ENCODE measurements at places on chromosomes 1 and 21.

- DNase-seq: no peak
Observed at GRCh38 chr1:211640301-211640630, 35.2 kb downstream of the NEK2 start.

GRCh38 chr1:164311377-164311776 is 247.6 kb upstream of the PBX1 start:
- no peak for DNase-seq

GRCh38 chr1:188499690-188500089 is 1670.9 kb downstream of the PLA2G4A start:
- no peak for DNase-seq

GRCh38 chr21:39384674-39385298 is 35.9 kb upstream of the HMGN1 start:
- no peak for DNase-seq

DNA sequence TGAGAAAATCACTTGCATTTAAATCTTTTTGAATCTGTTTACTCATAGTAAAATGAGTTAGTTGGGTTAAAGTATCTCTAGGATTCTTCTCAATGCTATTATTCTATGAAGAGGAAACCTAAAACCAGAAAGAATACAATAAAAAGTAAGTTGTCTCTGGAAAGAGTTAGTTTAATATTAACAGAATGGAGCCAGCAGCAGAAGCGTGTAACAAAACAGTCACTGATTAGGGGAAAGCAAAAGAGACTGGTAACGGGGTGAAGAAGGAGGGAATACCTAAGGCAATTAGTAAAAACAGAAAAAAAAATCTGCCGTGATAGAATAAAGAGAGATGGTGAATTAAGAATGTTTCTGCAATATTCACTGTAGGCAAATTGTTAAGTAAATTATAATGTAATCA is 60.0 kb downstream of the NRDC start:
- no peak for DNase-seq

- no peak for DNase-seq
Observed at GRCh38 chr1:207407655-207408260, 46.4 kb upstream of the CR2 start.

DNA sequence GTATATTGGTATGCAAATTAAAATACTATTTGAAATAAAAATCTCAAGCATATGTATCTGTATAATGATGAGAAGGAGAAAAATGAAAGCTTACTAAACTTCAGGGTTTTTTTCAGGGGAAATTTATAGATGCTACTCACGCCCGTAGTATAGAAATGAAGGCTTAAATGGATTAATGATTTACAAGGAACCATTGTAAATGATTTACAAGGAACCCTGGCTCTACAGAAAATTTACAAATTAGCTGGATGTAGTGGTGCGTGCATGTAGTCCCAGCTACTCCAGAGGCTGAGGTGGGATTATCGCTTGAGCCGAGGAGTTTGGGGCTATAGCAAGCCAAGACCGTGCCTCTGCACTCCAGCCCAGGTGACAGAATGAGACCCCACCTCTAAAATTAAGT is 150.5 kb downstream of the PCBP3 start:
- DNase-seq: no peak

GRCh38 chr1:108962681-108963051 is 618 bp downstream of the CLCC1 start:
- peak; percentile 31 for DNase-seq

DNA sequence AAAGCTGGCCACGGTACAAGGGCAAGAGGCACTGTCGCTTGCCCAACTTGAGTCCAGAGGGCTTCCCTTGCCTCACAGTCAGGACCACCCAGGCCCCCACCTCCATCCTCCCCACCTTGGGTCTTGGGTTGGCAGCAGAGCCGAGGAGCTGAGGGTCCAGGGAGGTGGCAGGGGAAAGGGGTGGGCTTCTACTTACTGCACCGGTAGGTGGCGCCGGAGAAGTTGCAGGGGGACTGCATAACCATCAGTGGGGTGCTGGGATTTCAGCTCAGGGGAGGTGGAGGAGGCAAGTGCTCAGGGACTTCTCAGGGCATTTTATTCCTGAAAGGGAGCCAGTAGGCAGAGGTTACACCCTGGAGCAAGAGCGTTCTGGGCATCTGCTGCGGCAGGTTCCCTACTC is 44.0 kb downstream of the TRIM62 start:
- peak; percentile 30 for DNase-seq

DNA sequence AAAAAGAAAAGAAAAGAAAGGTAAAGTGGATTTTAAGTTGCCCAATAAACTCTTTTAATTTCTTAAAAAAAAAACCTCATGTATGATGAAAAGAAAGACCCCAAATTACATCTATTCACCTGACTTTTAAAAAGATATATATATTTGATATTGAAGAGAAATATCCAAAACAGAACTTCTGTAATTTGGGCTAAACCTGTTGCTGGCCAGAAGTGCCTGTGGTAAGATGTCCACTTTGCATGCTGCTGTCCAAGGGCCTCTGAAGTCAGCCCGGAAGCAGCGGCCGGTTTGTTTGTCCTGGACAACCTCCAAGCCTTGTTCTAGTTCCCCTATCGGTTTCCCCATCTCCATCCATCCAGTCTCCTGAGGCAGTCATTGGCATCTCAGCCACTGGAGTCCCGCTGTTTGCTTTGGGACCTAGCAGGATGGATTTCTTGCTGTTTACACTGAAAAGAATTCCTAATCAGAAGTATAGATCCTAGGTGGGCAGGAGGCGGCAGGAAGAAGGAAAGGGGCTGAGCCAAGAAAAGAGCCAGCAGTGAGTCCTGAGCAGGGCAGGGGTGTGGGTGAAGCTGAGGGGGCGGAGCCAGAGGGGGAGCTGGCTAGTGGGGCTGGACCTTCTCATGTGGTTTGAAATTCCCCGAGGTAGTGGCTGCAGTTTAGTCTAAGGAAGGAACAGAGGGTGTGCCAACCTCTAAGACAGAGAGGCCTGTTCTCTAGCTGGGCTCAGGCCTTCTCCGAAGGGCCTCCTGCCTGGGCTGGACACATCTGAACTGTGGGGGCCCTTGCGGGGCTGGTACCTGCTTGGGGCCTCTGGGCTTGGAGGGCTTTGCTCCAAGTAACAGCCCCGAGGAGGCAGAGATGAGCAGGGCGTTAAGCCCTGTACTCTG is 3.3 kb downstream of the NCMAP start:
- no peak for DNase-seq

GRCh38 chr1:233277637-233278606 is 17.6 kb downstream of the PCNX2 start:
- DNase-seq: no peak

DNA sequence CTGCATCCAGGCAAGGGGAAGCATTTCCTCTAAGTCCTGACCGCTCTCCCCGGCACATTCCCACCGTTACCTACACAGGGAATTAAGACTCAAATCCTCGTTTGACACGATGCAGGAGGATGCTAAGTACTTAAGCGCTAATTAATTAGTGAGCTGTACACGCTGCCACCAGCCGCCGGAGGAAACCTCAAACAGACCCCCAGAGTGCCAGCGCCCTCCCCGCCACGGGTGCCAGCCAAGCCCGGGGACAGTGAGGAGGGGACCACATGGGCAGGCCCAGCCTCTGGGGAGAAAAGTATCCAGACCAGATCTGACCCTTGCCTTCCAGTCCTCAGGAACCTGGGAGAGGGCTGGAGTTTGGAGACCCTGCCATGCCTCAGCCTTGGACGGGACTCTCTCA is 17.4 kb upstream of the CASZ1 start:
- no peak for DNase-seq

DNA sequence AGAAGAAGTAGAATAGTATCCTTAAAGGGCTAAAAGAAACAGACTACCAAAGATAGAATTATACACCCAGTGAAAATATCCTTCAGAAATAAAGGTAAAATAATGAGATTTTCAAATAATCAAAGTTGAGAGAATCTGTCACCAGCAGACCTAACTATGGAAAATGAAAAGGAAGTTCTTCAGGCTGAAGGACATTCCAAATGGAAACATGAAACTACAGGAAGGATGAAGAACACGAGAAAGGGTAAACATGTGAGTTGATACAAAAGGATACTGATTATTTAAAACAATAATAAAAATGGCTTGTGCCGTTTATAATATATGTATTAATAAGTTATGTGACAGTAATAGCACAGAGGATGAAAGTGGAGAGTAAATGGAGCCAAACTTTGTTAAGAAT is 57.1 kb upstream of the SLFNL1 start:
- DNase-seq: no peak

GRCh38 chr1:15323351-15323988 is 76.4 kb downstream of the FHAD1 start:
- peak; percentile 76 for DNase-seq

GRCh38 chr21:45158491-45159423 is 84.4 kb downstream of the ADARB1 start:
- DNase-seq: no peak

GRCh38 chr1:243507001-243507671 is 251.3 kb downstream of the SDCCAG8 start:
- no peak for DNase-seq

GRCh38 chr1:182662121-182662890 is 22.1 kb downstream of the RGS8 start:
- no peak for DNase-seq

- DNase-seq: no peak
Observed at GRCh38 chr1:8011016-8011415, 15.1 kb downstream of the ERRFI1 start.

- no peak for DNase-seq
Observed at GRCh38 chr1:112247961-112248360, 148.1 kb upstream of the CTTNBP2NL start.

GRCh38 chr21:31875496-31876015 is 2.7 kb downstream of the HUNK start:
- DNase-seq: no peak

GRCh38 chr21:37866027-37866426 is 50.2 kb downstream of the KCNJ6 start:
- peak; percentile 4 for DNase-seq

GRCh38 chr1:233982827-233983518 is 78.5 kb downstream of the SLC35F3 start:
- DNase-seq: no peak

DNA sequence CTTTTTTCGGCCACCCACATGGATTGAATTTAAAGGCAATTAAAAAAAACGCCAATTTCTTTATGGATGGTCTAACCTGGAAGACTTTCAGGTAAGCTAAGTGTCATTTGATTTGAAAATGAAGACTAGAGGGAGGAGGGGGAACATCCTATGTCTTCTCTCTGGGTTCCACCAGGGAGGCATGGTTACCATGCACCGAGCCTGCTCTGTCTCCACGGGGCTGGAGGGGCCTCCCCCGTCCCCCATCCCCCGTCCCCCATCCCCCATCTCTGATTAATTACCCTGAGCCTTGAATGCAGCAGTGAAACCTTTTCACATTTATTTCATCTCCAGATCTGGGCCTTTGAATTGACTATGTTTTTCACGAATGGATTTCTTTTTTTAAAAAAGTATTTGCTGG is 135.1 kb downstream of the TLR5 start:
- DNase-seq: no peak

- no peak for DNase-seq
Observed at GRCh38 chr1:60571811-60572210, 498.2 kb upstream of the C1orf87 start.

GRCh38 chr1:1081311-1082238 is 7.5 kb upstream of the RNF223 start:
- no peak for DNase-seq

DNA sequence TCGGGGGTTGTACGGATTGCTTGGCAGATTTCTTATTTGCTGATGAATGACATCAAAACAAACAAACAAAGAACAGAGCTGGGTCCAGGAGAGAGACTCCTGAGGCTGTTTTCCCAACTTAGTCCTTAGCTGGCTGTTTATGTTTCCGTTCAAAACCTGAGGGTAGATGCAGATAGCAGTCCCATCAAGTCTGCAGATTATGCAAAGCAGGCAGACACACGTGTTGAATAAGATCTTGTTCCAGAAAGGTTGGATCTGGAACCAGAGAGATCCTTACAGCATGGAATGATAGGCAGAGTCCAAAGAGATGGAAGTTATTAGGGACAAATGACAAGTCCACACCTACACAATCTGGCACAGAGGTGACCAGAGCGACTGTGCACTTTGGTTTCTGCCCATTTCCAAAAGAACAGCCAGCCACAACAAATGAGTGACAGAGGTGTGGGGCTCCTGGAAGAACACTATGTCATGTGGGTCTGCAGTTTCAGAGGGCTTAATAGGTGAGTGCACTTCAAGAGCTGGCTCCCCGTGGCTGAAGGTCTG is 65.5 kb downstream of the MAN1C1 start:
- no peak for DNase-seq

- no peak for DNase-seq
Observed at GRCh38 chr1:28601696-28602095, 9.6 kb downstream of the RAB42 start.

- no peak for DNase-seq
Observed at GRCh38 chr1:23667411-23667810, 24.2 kb upstream of the RPL11 start.

- no peak for DNase-seq
Observed at GRCh38 chr21:38527737-38528136, 29.5 kb upstream of the ERG start.

DNA sequence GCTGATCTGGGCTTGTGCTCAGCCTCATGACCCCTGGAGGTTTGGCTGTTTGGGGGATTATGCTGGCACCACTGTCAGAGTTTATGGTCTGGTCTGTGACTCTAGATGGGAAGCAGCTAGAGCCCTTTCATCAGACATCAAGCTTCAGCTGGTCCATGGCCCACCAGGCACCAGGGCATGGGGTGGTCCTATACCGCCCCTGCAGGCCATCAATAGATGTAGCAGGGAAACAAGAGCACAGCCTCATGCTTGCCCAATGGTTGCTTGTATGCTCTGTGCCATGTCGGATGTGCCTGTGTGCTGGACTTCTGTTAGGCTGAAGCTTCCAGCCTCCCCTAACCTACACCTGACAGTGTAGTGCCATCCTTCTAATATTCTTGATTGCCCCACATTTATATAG is 71.1 kb upstream of the CD34 start:
- no peak for DNase-seq
